Ovary (tissue), 10 donors: ENCODE measurements at places on chromosomes 7 and 10. TPM values are rescaled to one million over a fixed set of nuclear protein-coding genes. Genes with fewer than 3 reads are reported as not detected.

DNA sequence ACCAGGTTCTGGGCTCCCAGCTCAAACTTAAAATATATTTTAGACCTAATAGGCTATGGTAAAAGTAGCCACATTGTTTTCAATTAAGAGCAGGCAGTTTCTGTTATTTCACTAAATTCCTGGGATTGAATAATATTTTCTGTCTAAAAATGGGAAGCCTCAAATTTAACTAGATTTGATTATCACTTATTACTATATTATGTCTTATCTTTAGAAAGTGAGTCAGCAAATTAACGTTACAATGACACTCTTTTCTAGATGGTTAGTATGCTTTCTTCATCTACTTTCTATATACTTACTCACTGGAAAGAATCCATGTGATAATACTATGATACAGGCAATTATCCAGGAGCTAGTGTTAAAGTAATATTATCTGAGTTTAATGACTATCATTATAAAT, 27.5 kb downstream of the KIF5B start:
- no peak overlapping the region for H3K27ac ChIP-seq
- no peak for DNase-seq
- H3K27me3 ChIP-seq = no peaks in the 10 kb centered on the region
- no peaks in the 10 kb centered on the region for H3K36me3 ChIP-seq
- no peaks in the 10 kb centered on the region for H3K4me1 ChIP-seq

DNA sequence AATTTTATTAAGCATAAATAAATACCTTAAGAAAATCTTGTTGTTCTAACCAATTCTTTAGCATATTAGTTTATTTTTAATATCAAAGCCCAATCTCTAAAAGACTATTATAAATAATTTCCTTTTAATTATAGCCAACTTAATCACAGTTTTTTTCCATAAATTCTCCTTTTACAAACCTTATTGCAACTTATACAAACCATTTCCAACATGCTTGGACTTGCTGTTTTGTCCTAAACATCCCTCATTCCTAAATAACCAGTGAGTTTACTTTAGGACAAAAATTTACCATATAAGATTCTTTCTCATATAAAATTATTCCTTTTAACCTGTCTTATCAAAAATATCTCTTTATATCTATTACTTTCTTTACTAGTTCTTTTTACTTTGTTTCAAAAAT, 25.2 kb upstream of the LSM8 start:
- no peak overlapping the region for H3K27ac ChIP-seq
- no peak for DNase-seq
- peaks cover 5% of the 10 kb centered on the region for H3K27me3 ChIP-seq
- H3K4me3 ChIP-seq = no peak overlapping the region
- no peaks in the 10 kb centered on the region for H3K36me3 ChIP-seq
- no peaks in the 10 kb centered on the region for H3K4me1 ChIP-seq

GRCh38 chr7:3336042-3336665, 35.1 kb downstream of the SDK1 start:
- H3K4me1 ChIP-seq = no peaks in the 10 kb centered on the region
- no peaks in the 10 kb centered on the region for H3K36me3 ChIP-seq
- no peak overlapping the region for H3K27ac ChIP-seq

DNA sequence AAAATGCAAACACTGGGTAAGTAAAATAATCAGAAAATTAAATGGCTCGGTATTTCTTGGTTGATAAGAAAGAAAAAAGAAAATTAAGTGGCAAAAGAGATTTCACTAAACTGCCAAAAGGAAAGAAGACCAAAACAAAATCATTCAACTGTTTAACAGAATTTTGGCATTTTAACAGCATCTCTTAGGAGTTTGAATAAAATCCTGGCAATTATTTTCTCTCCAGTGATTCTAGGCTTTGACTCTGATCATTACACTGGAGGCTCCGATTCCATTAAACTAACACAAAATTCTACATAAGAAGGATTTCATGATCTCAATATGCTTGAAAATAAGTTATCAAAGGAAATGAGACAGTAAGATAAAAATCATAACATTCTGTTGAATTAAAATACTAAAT, 62.3 kb downstream of the ARHGAP21 start:
- no peaks in the 10 kb centered on the region for H3K36me3 ChIP-seq
- H3K27ac ChIP-seq = no peak overlapping the region
- DNase-seq = no peak
- peaks cover 3% of the 10 kb centered on the region for H3K4me1 ChIP-seq
- no peaks in the 10 kb centered on the region for H3K27me3 ChIP-seq

GRCh38 chr7:71491336-71491735, 359.4 kb downstream of the GALNT17 start:
- no peak for DNase-seq
- no peaks in the 10 kb centered on the region for H3K27me3 ChIP-seq
- no peak overlapping the region for H3K27ac ChIP-seq
- H3K4me1 ChIP-seq = no peaks in the 10 kb centered on the region

GPC2 gene
- 0.25 TPM for polyA plus RNA-seq

DNA sequence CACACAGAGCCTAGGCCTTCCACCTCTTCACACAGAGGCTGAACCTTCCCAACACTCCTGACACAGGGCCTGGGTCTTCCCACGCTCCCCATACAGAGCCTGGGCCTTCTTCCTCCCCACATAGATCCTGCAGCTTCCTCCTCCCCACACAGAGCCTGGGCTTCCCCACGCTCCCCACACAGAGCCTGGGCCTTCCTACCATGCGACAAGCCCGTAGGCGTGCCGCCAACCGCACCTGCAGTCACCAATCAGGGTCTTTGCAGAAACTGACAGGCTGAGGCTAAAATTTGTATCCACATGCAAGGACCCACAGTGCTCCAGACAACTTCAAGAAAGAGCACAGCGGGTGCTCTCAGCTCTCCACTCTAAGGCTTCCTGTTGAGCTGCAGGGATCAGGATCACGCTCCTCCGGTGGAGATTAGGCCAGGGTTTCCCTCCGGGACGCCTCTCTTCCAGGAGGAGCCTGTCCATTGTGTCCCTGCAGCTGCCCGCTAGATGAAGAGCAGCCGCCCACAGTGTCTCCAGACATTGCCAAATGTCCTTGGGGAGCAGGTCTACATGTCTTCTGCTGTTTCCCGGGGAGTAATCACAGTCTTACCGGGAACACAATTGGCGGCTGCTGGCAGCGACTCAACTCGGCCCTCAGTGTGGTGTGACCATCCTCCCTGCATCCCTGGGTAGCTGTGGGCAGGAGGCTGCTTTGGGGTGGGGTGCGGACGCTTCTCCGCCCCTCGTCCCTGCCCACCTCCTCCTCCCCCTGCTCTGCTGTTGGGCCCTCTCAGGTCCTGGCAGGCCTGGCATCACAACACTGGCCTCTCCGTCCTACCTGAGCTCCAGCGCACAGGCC, 9.7 kb downstream of the CFAP46 start:
- H3K4me1 ChIP-seq = no peaks in the 10 kb centered on the region
- no peak overlapping the region for H3K27ac ChIP-seq
- H3K4me3 ChIP-seq = no peak overlapping the region

- H3K36me3 ChIP-seq = no peaks in the 10 kb centered on the region
- H3K27ac ChIP-seq = no peak overlapping the region
- no peak for DNase-seq
- no peaks in the 10 kb centered on the region for H3K4me1 ChIP-seq
- no peaks in the 10 kb centered on the region for H3K27me3 ChIP-seq
These were observed 25.1 kb downstream of the HDAC9 start for GRCh38 chr7:18520450-18521235.

DNA sequence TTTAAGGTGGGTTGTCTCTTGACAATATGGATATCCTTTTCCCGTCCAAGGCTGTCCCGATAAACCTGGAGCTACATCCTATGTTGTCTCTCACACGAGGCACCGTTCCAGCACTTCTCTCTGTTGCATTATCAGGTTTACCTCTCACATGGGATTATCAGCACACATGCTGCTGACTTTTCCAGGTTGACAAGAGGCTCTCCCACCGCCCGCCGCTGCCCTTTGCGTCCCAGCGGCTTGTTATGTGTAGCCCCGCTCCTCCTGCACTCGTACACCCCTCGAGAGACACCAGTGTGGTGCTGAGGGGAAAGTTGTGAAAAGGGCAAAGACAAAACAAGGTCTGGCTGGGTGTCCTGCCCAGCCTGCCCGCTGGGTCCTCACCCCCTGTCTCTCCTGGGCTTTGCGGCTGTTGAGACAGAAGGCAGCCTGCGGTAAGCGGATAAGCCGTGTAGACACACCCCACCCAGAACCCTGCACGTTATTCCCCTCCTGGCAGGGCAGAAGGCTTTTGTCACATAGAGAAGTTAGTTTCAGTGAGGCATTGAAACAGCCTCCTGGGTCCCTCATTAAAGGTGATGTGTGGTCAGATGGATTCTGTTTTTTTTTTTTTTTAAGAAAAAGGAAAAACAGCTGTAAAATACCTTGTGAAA, 38.7 kb downstream of the UBE3C start:
- no peaks in the 10 kb centered on the region for H3K4me1 ChIP-seq
- no peaks in the 10 kb centered on the region for H3K36me3 ChIP-seq
- no peak for DNase-seq
- H3K27me3 ChIP-seq = no peaks in the 10 kb centered on the region

GRCh38 chr7:28469562-28469961, 57.2 kb downstream of the CREB5 start:
- H3K36me3 ChIP-seq = no peaks in the 10 kb centered on the region
- no peak overlapping the region for H3K27ac ChIP-seq
- no peak for DNase-seq

NODAL gene
- not detected for polyA plus RNA-seq
